GM23338 (cell line): ENCODE measurements at places on chromosomes 12 and 14. TPM values are rescaled to one million over a fixed set of nuclear protein-coding genes. Genes with fewer than 3 reads are reported as not detected.

The MYH6 gene
- 0.10 and 2.1 TPM in 2 replicates for polyA plus RNA-seq

The RNF34 gene
- 47.1 and 47.2 TPM in 2 replicates for polyA plus RNA-seq

The PTHLH gene
- polyA plus RNA-seq, result not detected in 2 replicates

The ZFYVE26 gene
- polyA plus RNA-seq, result 5.2 and 5.6 TPM in 2 replicates

DNA sequence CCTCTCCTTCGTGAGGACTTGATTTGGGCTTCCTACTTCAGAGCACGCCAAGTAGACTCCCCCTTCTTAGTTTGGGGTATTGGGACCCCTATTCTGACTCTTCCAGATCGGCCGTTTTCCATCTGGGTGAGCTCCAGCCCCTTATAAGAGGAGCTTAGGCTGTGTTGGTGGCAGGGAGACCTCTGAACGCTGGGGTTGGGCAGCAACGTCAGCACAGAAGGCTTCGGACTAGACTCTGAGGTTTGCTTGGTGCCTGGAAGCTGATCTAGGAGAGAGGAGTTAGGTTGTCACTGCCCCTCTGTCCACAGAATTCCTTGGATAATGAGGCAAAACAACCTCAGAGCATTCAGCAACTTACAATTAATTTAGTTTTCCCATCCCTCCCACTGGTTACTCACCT is 99.2 kb upstream of the RTL1 start:
- no peak overlapping the region for H3K27ac ChIP-seq
- H3K36me3 ChIP-seq, result no peaks in the 10 kb centered on the region
- H3K27me3 ChIP-seq, result no peaks in the 10 kb centered on the region
- H3K4me1 ChIP-seq, result no peaks in the 10 kb centered on the region; the same call in 1 of the 2 replicates
- no peak overlapping the region for H3K4me3 ChIP-seq
- DNase-seq, result no peak

GRCh38 chr12:120847814-120848213 is 56.3 kb downstream of the SPPL3 start:
- H3K27me3 ChIP-seq, result no peaks in the 10 kb centered on the region
- H3K4me1 ChIP-seq, result no peaks in the 10 kb centered on the region
- no peaks in the 10 kb centered on the region for H3K36me3 ChIP-seq
- no peak overlapping the region for H3K4me3 ChIP-seq

DNA sequence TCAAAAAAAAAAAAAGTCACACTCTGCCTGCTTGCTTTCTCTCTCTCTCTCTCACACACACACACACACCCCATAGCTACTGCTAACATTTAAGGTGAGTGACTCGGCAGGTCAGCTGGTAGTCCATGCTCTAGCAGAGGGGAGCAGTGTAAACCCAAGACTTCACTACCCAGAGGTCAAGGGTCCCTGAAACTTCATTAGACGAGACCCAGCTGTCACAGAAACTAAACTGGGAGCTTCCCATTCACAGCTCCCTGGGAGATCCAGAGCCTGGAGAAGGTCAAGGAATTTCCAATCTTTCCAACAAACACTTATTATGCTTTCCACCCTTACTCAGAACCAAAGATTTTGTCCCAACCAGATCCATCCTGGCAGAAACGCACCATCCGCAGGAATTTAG is 33.2 kb downstream of the CKAP4 start:
- H3K27ac ChIP-seq, result no peak overlapping the region
- no peaks in the 10 kb centered on the region for H3K4me1 ChIP-seq
- H3K27me3 ChIP-seq, result no peaks in the 10 kb centered on the region
- H3K4me3 ChIP-seq, result no peak overlapping the region

DNA sequence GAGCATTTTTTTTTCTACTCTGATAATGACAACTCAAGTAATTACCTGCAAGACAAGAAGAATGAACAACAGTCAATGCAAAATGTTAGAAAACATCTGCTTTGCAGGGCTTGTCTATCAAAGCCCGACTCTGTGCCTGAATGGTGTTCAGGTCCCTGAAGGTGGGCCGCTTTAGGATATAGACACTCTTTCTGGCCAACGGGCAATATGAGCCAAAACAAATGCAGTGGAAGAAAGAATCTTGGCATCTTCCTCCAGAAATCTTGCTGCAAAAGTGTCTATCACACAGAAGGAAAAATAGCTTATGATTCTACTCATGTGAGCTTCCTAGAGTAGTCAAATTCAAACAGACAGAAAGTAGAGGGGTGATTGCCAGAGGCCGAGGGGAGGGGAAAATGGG is 32.7 kb downstream of the FOS start:
- no peak overlapping the region for H3K4me3 ChIP-seq
- H3K36me3 ChIP-seq, result no peaks in the 10 kb centered on the region

DNA sequence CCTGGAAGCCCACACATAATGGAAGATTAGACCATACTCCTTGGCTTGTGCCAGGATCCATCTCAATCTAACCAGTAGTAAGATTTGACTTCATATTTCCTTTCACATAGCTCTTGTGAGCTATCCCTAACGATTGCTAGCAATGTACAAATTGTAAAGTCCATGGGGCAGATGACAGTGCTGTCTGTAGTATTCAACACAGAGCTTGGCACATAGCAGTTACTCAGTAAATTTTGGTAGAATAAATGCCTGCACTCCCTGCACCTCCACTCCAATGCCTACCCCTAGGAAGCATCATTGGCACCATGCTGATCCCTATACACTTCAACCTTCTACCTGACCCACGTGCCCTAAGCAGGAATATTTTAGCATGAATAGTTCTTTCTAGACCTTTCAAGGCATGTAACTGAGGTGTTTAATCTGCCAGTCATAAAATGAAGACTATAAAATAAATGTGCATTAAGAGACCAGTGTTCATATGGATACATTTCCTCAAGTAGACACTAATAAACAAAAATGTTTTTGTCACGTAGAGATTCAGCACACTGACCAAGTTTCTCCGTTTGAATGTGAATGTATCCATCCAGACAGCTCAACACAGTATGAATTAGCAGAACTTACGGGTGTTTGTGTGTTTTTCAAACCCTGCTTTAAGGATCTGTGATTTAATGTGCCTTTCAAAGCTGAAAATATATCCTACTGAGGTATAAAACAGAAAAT is 98.8 kb downstream of the BMP4 start:
- no peak overlapping the region for H3K4me3 ChIP-seq
- no peaks in the 10 kb centered on the region for H3K36me3 ChIP-seq
- no peak for DNase-seq
- H3K4me1 ChIP-seq, result no peaks in the 10 kb centered on the region
